EH (cell line): ENCODE measurements at places on chromosomes 11 and 22.
A peak's percentile ranks its signal among the peaks of the same experiment; 100 is the strongest.

GRCh38 chr22:26481694-26482093, 1.9 kb downstream of the HPS4 start:
- no peak for DNase-seq

GRCh38 chr22:39658367-39658766, 87.8 kb downstream of the CACNA1I start:
- no peak for DNase-seq

- DNase-seq, result no peak
These were observed 7.6 kb downstream of the LRRC51 start for GRCh38 chr11:72088076-72088808.

- DNase-seq, result no peak
These were observed 14.5 kb downstream of the PHLDB1 start for GRCh38 chr11:118621784-118622375.

GRCh38 chr22:29702931-29703501, 16.8 kb upstream of the CABP7 start:
- no peak for DNase-seq

- no peak for DNase-seq
These were observed 56.8 kb downstream of the IGLL5 start for GRCh38 chr22:22944268-22944985.

DNA sequence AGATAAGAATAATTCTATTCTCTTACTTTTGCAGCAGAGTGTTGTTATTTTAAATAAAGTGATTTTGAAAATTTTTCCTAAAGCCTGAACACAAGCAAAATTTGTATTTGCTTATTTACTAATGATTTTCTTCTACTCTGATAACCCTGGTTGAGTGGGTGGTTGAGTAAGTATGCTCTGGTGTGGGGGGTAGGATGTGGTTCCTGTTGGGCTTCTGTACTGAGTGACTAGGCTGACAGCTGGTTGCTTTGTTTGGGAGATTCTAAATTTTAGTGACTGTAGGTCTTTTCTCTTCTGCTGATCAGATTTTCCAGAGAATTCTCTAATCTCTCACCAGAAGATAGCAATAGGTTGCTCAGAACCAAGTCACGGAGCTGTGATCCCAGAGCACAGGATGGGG, 61.6 kb downstream of the METTL15 start:
- DNase-seq, result peak; percentile 32

DNA sequence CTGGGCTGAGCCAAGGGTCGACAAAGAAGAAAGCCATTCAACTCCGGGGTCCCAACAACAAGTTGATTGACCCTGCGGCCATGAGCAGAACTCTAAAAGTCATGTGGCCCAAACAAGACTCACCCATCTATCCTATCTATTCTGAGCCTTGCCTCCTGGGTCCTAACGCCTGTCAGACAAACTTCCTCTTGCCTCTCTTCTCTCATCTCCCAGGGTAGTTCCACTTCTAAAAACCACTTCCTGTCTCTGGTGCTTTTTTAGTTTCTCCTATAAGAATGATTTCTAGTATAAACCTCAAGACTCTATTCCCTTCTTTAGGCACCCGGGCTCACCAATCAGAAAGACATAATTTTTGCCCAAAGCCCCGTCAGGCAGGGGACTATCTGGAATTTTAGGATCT, 530.2 kb downstream of the DLG2 start:
- DNase-seq, result no peak

DNA sequence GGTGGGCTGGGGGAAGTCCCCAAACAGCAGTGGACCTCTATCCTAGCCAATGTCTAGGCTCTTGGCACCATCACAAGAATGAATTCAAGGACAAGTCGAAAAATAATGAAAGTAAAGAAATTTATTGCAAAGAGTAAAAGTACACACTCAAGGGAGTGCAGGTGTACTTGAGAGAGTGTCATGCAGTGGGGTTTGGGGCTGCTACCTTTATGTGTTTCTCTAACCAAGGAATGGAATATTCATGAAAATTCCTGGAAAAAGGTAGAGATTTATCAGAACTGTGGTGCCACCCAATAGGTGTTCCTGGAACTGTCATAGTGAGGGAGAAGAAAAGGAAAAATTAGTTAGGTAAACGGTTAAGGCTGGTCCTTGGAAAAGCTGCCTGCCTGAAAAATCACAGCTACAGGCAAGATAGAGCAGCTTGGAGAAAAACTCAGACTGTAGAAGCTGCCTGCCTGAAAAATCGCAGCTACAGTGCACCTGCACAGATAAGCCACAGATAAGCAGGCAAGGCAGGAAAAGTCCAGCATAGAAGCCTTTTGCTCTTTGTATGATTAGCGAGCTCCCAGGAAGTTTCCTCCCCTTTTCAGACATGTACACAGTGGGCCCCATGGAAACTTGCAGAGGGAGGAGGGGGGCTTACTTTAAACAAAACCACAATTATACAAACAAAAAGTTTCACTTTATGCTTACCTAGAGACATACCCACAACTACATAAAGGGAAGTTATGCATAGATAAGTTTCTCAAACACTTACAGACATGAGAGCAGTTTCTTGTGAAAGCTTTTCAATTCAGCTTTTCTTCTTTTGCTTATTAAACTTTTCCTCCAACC, 71.4 kb upstream of the B3GNT6 start:
- DNase-seq, result no peak

- DNase-seq, result no peak
These were observed 54.0 kb downstream of the KCNQ1OT1 start for GRCh38 chr11:2645779-2646118.

DNA sequence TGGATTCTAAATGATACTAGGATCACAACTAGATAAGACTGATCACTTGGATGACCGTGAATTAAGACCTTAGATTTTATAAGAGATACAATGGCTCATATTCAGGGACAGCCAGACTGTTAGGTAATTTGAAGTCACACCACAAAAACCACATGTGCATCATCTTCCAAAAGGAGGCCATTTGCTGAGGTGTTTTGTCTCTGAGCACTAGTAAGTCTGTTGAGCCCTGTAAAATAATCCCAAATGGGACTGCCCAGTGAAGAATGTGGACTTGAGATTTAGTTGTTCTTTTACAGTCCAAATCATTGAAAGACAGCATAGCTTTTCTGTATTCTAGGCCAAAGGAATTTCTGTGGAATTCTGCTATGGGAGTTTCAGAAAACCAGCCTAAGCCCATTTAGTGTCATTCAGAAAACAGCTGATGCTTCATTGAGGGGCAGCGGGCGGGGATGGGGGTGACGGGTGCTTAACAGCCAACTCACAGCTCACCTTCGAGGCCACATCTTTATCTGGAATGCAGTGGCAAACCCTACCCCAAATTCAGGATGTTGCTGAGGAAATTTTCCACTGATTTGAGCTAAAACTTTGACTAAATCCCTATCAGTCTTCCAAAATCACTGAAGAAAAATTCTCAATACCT, 80.1 kb upstream of the BIRC3 start:
- DNase-seq, result peak; percentile 74

DNA sequence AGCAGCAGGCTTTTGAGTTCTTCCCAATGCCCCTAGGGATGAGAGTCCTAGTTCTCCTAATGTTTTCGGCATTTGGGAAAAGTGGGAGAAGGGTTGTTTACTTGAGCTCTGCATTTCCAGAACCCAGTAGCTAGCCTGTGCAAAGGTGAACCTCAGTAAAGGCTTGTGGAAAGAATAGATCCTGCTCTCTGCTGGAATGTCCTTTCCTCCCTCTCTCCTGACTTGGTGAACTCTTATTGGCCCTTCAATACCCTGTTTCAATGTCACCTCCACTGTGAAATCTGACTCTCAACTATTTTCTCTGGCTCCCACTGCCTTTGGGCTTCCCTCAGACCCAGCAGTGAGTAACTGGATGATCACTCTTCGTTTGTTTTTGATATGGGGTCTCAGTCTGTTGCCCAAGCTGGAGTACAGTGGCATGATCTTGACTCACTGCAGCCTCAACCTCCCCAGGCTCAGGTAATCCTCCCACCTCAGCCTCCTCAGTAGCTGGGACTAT, 2.4 kb upstream of the UVRAG start:
- DNase-seq, result no peak

- no peak for DNase-seq
These were observed 95.5 kb downstream of the SIK3 start for GRCh38 chr11:117002639-117003299.

GRCh38 chr22:36175892-36176291, 15.3 kb upstream of the APOL3 start:
- no peak for DNase-seq

GRCh38 chr11:115155978-115156377, 348.2 kb downstream of the CADM1 start:
- no peak for DNase-seq

- DNase-seq, result no peak
These were observed 5.4 kb downstream of the FUT4 start for GRCh38 chr11:94549146-94549545.

DNA sequence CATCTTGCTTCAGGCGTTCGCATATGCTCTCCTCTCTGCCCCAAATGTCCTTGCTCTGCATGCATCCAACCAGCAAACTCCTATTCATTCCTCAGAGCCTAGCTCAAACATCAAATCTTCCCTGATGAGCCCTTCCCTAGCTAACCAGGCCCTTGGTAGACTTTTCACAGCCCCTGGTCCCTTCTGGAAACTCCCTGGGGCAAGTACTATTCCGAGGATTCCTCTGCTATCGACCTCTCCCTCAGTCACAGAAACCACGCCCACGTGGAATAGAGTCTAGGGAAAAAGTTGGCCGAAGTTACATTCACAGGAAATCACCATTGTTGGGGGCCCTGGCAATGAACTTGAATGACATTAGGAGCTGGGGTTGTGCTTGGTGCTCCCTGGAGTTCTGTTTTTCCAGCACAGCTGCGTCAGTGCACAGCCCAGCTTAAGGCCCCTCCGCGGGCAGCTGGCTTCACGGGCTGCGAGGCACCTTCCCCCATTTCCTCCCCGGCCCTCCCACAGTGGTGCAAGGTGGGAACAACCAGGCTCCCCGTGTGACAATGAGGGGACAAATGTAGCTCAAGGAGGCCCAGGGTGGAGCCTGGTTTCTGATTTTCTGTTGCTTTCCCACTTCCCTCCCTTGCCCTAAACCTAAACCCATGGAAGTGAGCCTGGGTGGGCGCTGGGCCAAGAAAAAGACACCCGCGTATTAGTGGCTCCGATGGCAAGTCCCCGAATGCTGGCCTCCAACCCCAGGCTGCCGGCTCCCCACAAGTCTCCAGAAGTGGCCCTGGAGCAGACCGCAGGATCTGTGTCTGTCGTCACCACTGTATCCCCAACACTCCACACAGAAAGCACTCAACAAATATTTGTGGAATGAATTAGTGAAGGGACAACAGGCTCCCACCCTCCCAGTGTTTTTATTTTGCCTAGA, 4.3 kb upstream of the ATP5MGL start:
- DNase-seq, result peak; percentile 63

- DNase-seq, result peak; percentile 93
These were observed 113.8 kb downstream of the RBFOX2 start for GRCh38 chr22:35914665-35915476.

GRCh38 chr11:122637541-122637940, 18.0 kb upstream of the UBASH3B start:
- no peak for DNase-seq

DNA sequence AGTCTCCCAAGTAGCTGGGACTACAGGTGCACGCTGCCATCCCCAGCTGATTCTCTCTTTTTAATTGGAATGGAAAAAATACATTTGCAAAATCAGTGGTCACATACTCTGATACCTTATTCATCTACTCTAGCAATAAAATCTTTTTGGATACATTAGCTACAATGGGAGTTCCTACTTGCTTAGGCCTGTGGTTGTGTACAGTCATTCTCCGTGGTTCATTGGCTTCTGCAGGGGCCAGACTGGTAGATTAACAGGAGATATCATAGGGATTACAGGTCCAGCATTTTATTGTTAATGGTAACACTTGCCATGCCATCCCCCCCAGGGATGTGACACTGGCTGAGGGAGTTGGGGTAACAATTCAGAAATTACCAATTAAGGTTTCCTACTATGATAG, 140.0 kb downstream of the ADAMTS15 start:
- DNase-seq, result peak; percentile 29

DNA sequence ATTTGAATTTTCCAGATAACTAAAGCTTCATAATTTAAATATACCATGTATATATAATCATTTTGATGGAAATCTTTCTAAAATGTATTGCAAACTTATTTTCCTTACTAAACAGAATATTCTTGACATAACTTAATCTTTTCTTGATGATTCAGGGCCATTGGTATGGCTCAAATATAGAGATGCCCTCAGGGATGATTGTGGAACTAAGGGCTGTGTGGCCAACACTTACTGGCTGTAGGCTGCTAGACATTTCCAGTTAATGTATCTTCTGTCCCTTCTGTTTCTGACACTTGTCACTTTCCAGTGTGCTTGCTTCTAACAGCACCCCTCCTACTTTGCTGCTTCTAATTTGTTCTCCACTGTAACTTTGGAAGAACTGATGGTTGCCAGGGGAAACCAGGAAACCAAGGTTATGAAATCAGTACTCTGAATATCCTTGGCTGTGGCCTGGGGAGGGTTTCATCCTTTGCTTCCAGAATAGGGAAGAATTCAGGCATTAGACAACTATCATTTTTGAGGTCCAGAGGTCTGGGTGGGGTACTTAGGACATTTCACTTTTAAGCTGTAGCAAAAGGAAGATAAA, 697.2 kb downstream of the ETS1 start:
- peak; percentile 76 for DNase-seq

- DNase-seq, result peak; percentile 53
These were observed 31.0 kb upstream of the CHRM4 start for GRCh38 chr11:46422588-46422987.

DNA sequence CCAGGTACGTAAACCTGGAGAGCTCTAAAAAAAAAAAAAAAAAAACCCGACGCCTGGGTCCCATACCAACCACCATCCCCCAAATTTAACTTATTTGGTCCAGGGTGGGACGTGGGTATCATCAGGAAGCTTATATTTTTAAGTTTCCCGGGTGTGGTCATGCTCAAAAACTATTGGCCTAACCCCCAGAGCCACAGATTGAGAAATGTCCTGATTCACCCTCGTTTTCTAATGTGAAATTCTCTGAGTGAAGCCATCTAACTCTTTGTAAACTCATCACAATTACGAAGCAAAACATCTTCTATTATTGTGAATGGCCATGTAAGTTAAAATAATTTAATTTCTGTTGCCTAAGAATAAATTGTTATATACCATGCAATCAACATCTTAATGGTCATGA, 29.6 kb downstream of the PAK1 start:
- DNase-seq, result no peak

GRCh38 chr11:76620489-76620888, 50.1 kb downstream of the LRRC32 start:
- DNase-seq, result peak; percentile 94

DNA sequence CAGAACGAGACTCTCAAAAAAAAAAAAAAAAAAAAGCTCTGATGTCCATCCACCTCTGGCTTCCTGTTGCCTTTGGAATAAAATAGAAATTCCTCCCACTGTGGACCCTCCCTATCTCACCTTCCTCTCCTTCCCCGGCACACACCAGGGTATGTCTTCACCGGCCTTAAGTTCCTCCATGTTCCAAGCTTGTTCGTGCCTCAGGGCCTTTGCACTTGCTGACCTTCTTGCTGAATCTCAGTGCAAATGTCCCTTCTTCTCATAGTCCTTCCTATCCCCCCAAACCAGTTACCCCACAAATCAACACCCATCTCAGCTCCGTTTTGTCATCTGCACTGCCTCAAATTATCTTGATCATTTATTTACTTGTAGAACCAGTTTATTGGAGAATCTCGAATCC, 20.6 kb downstream of the IFT27 start:
- no peak for DNase-seq
